ENCODE measurements at places on chromosomes 12 and 14. TPM values are rescaled to one million over a fixed set of nuclear protein-coding genes. Genes with fewer than 3 reads are reported as not detected.

TRIM9 gene
- 0.55 TPM for total RNA-seq

B4GALNT1 gene
- not detected for total RNA-seq

KLHL33 gene
- 0.14 TPM for total RNA-seq

TAS2R43 gene
- 0.67 TPM for total RNA-seq

CLEC1B gene
- total RNA-seq: not detected

NABP2 gene
- total RNA-seq: 16.9 TPM

TMCC3 gene
- total RNA-seq: 0.23 TPM

ART4 gene
- not detected for total RNA-seq

HNRNPC gene
- 539 TPM for total RNA-seq

TPH2 gene
- not detected for total RNA-seq

LRRK2 gene
- total RNA-seq: 0.76 TPM

SLC41A2 gene
- total RNA-seq: 3.6 TPM

OR6C70 gene
- not detected for total RNA-seq

AVPR1A gene
- total RNA-seq: not detected

KRT81 gene
- not detected for total RNA-seq

KRT6A gene
- total RNA-seq: not detected

TEX52 gene
- not detected for total RNA-seq

MGP gene
- total RNA-seq: not detected

OVCH1 gene
- total RNA-seq: not detected

TMEM263 gene
- 32.9 TPM for total RNA-seq

PRIM1 gene
- total RNA-seq: 34.3 TPM

CLEC12A gene
- total RNA-seq: not detected

CPM gene
- total RNA-seq: 2.0 TPM

CELA1 gene
- 0.36 TPM for total RNA-seq

INHBC gene
- not detected for total RNA-seq

FGD4 gene
- 0.23 TPM for total RNA-seq

EMP1 gene
- total RNA-seq: 5.8 TPM

RERGL gene
- not detected for total RNA-seq
